Type B pancreatic cell (in vitro differentiated cells): ENCODE measurements at places on chromosomes 3 and 15.

GRCh38 chr3:11381141-11381540 is 108.9 kb downstream of the ATG7 start:
- DNase-seq = no peak

DNA sequence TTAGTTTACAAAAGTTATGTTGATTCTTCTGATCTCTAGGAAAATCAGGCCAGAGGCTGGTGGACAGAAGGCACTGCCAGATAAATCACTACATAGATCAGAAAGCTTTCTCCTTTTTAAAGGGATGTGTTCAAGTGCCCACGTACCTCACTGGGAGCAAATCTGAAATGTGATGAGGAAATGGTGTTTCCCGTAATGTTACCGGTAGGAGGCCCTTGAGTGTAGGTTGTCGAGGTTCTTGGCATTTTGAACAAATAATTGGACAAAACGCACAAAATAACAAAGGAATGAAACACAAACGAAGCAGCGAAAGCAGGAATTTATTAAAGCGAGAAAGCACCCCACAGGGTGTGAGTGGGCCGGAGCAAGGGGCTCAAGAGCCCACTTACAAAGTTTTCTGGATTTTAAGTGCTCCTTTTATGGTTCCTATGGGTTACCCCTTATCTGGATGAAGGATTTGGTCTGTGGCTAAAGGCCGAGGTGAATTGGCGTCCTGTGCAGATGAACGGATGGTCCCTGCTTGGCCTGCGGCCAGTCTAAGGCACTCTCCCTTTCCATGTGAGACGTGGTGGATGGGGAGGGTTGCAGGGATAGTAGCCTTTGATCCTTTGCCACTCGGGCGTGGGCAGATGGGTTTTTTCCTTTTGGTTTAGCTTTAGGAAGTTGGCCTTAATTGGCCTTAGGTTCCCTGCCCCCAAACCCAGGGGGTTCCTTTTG is 1.0 kb downstream of the SNX1 start:
- no peak for DNase-seq

- no peak for DNase-seq
Observed at GRCh38 chr3:114498539-114499370, 204.9 kb downstream of the TIGIT start.

DNA sequence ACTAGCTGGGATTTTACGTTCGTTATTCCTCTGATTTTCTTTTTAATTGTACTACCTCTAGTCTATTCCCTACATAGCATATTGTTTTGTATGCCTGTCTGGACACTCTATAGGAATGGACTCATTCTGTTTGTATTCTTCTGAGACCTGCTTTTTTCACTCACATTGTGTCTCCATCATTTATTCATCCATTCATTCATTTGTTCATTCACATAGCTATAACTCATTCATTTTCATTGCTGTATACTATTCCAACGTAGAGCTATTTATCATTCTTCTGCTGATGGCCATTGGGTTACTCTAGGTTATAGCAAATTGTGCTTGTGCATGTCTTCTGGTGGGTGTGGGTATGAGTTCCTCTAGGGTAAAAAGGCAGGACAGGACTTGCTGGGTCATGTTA is 74.0 kb upstream of the SLC6A6 start:
- no peak for DNase-seq

GRCh38 chr3:123292321-123293310 is 90.9 kb downstream of the SEC22A start:
- peak; percentile 54 for DNase-seq

GRCh38 chr3:198026620-198027019 is 66.6 kb downstream of the LMLN start:
- no peak for DNase-seq

GRCh38 chr3:175349168-175349567 is 490.0 kb downstream of the NAALADL2 start:
- no peak for DNase-seq

DNA sequence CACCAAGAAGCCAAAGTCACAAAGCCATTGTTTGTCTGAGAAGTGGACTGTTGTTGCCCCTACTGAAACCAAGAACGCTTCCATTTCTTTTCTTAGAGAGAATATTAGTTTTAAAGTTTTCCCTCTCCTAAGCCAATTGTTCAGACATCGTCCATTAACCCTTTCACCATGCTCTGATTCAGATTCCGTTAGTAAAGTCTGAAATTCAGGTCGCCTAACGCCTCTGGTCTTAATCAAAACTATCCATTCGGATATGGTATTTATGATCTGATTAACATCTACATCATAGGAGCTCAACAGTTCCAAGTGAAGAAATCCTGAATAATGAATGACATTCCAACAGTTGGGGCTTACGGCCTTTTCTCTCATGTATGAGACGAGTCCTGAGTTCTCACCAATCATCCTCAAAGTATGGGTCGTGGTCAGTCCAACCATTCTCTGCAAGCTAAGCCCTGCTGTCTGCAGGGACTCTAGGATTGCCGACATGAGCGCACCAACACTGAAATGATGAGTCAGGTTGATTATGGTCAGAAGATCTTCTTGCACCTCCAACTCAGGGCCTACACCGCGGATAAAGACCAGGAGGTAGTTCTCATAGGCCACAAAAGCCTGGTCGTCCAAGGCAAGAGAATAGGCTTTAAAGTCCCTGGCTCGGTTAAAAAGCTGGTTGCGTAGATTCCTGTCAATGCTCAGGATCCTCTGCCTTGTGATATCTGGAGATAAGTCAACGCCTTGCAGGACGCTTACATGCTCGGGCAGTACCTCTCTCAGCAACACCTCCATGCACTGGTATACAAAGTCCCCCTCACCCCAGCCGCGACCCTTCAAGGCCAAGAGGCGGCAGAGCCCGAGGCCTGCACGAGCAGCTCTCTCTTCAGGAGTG is 767 bp downstream of the EPM2AIP1 start:
- no peak for DNase-seq

DNA sequence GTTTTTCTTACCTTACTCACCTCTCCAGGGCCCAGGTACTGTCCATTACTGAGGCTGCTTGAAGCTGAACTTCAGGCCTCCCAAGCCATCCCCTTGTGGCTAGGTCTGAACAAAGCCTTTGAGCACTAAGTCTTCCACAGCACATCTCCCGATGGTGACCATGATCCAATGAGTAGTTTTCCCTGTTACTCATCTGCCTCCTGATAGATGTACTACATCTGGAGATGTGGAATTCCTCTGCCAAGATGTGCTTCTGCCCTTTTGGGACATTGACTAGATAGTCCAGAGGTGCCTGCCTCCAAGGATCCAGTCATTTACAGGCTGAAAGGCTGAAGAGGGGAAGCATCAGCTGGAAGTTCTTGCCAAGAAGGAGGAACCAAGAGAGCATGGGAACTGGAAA is 28.9 kb upstream of the SLC35G2 start:
- DNase-seq = no peak

- no peak for DNase-seq
Observed at GRCh38 chr3:115715241-115715745, 92.0 kb downstream of the GAP43 start.

- no peak for DNase-seq
Observed at GRCh38 chr15:90809536-90809935, 58.9 kb upstream of the FURIN start.

DNA sequence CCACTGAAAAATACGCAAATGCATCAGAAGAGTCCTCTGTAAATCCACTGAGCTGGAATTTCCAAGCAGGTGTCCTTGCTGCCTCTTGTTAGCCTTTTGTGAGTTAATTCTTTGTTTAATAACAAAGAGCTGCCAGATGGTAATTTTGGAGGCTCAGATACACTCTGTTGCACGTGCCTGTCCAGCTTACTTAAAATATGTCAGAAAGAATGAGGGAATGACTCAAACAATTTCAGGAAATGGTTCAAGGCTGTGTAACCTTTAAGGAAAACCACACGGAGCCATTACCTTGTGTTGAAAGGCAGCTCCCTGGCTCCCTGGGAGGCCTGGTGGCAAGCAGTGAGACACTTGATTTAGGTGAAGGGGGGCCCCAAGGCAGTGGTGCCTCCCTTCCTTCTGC is 302.2 kb upstream of the CTDSPL start:
- DNase-seq = no peak

GRCh38 chr15:85792912-85793590 is 1.7 kb downstream of the KLHL25 start:
- DNase-seq = no peak
